SW 1271 (cell line): ENCODE measurements at places on chromosomes 6 and 20.

DNA sequence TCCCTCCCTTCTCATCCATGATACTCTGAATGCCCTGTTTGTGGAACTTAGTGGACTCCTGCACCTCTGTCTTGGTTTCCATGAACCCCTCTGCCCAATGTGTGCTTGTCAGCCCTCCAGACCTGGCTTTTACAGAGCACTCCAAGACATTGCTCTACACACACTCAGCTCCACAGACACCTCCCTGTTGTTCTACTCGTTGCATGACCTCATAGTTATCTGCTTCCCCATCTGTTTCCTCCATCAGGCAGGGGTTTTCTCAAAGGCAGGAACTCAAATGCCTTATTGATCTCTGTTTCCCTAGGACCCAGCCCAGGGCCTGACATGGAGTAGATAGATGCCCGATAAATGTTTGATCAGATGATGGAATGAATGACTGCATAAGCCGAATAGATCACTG, 13.3 kb downstream of the PLCG1 start:
- no peak for DNase-seq

DNA sequence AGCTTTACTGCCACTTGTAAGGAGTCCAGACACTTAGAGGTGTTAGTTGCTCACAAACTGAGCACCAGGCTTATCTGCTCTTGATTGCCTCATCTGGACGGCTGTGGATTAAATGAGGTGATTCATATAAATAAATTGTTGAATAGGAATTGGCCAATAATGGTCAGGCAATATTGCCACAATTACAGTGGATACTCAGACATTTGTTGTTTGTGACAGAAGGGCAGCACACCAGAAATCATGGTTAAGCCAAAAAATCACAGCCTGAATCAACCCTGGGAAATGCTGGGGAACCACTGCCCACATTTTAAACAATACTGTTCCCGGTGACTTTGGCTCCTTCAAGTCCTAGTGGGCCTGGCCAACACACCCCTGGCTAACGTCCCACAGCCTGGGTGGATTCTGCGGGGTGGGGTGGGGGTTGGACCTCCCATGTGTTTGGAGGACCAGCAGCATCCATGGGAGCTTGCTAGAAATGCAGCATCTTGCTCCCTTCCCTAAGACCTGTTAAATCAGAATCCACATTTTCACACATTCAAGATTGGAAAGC, 29.5 kb upstream of the SPDEF start:
- DNase-seq: no peak

GRCh38 chr6:75922226-75922625, 150.2 kb downstream of the IMPG1 start:
- no peak for DNase-seq

GRCh38 chr6:14210077-14210476, 92.5 kb downstream of the CD83 start:
- no peak for DNase-seq

DNA sequence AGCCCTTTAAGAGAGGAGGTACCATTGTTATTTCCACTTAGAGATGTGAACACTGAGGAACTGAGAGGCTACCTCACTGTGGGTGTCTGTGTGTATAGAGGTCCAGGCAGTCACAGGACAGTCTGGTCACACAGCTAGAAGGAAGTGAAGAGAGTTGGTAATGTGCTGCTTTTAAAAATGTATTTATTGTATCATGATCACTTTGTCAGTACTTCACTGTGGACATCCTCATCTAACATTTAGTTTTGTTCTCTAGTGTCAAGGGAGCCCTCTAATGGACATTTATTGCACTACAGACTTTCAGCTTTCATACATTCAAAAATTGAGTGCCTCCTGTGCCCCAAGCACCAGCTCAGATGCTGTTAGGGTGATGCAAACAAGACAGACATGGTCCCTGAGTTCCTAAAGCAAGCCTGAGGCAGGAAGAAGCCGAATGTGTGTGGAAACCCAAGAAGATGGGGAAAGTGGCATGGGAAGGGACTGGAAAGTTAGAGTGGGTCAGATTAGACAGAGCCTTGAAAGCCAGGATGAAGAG, 123.0 kb downstream of the SLC16A10 start:
- DNase-seq: no peak
